Retina (tissue), 1 donor: ENCODE measurements at places on chromosomes 2 and 18.

- no peak for DNase-seq
Observed at GRCh38 chr18:12409469-12409868, 1.7 kb downstream of the PRELID3A start.

- no peak for DNase-seq
Observed at GRCh38 chr2:142974288-142975024, 97.0 kb downstream of the KYNU start.

DNA sequence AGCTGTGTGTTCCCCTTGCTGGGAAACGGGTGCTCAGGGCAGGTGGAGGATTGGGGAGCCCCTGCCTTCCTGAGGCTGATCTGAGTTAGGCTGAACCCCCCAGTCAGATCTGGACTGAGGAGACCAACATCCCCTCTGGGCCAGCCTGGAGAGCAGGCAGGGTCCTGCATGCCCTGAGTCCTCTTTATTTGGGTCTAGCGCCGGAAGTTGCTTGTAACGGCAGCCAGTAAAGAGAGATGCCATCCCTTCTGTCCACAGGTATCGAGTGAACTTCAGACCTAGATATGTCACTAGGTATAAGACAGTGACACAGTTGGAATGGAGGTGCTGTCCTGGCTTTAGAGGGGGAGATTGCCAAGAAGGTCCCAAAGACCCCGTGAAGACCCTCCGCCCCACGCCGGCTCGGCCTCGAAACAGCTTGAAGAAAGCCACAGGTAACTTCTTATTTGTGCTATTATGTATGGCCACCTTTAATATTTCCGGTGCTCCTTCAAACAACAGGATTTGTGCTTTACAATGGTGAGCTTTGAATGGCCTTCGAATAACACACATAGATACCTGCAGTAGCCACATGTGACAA, 38.0 kb downstream of the EMILIN2 start:
- DNase-seq, result no peak

DNA sequence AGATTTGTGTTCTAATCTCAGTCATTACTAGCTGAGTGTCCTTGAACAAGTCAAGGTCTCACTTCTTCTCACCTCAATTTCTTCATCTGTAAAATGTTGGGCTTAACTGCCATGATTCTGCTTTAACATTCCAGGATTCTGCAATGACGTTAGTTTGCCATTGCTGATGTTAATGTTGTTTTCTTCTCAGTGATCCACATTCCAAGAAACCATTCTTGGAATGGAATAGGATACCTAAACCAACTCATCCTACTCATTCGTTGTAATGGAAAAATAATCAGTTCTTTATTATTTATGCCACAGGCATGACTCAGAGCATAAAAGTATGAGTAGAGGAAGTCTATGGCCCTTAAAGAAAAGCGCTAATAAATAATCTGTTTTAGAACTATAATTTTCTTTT, 140.2 kb upstream of the ETAA1 start:
- DNase-seq, result no peak

GRCh38 chr2:140526575-140526974, 1604.2 kb downstream of the LRP1B start:
- DNase-seq, result no peak

- DNase-seq, result no peak
Observed at GRCh38 chr2:72092111-72092510, 55.6 kb downstream of the CYP26B1 start.

GRCh38 chr2:112342067-112342550, 66.7 kb downstream of the ZC3H6 start:
- no peak for DNase-seq

DNA sequence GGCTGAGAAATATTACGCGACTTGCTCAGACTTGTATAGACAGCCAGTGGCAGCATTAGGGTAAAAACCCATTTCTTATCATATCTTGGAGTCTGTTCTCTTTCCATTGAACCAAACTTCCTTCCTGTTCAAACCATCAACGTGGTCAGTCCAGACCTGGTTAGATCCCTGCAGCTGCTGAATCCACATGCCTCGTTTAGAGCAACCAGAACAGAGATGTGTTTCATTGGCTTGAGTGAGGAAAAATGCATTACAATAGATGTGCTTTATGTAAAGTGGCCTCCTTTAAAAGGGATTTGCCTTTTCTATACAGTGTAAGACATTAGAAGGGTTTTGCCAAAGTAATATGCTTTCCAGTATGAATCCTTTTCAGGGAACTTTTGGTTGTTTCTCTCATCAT, 232.4 kb downstream of the MEIS1 start:
- DNase-seq, result no peak

GRCh38 chr18:910247-910646, 5.6 kb downstream of the ADCYAP1 start:
- DNase-seq, result peak; percentile 57

GRCh38 chr2:13572466-13572865, 855.7 kb downstream of the TRIB2 start:
- no peak for DNase-seq

DNA sequence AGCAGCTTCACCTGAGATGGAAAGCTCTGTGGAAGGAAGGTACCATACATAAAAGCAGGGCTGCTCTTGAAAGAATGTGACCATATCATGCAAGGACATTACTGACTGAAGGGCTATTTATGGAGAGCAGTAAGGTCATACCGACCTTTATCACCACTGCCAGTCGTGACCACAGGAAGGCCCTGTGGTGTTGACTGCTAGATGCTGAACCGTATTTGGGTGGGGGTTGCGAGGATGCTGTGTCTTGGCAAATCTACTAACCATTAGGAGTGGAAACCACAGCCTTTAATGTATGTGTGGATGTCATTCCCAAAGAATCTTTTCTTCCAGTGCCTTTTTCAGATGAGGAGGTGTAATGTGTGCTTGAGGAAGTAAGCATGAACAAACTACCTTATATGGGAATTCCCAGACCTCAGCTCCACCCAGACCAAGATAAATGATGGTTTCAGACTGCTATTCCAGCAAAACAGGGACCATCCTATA, 60.8 kb downstream of the LIMS1 start:
- no peak for DNase-seq

GRCh38 chr2:235614900-235615712, 121.3 kb downstream of the AGAP1 start:
- no peak for DNase-seq

- no peak for DNase-seq
Observed at GRCh38 chr2:70141902-70142589, 48.8 kb downstream of the C2orf42 start.

- no peak for DNase-seq
Observed at GRCh38 chr2:101625387-101625786, 72.1 kb upstream of the MAP4K4 start.

- DNase-seq, result no peak
Observed at GRCh38 chr2:200993097-200993496, 29.6 kb upstream of the ORC2 start.

- no peak for DNase-seq
Observed at GRCh38 chr2:239438995-239439753, 38.4 kb upstream of the HDAC4 start.

GRCh38 chr18:23503963-23504344, 643 bp downstream of the RMC1 start:
- DNase-seq, result no peak

GRCh38 chr18:69935319-69936190, 12.1 kb downstream of the CD226 start:
- no peak for DNase-seq

- no peak for DNase-seq
Observed at GRCh38 chr18:54323970-54324369, 33.7 kb downstream of the STARD6 start.

- DNase-seq, result no peak
Observed at GRCh38 chr18:2337552-2338141, 233.7 kb downstream of the METTL4 start.

- DNase-seq, result no peak
Observed at GRCh38 chr18:62979900-62980299, 264.6 kb downstream of the PHLPP1 start.

GRCh38 chr2:162127422-162127821, 24.6 kb downstream of the GCG start:
- DNase-seq, result no peak

GRCh38 chr18:75489493-75490190, 62.1 kb upstream of the SMIM21 start:
- DNase-seq, result no peak

GRCh38 chr2:63992061-63992685, 27.1 kb downstream of the VPS54 start:
- DNase-seq, result no peak

- DNase-seq, result no peak
Observed at GRCh38 chr2:136424112-136424511, 306.2 kb upstream of the CXCR4 start.

DNA sequence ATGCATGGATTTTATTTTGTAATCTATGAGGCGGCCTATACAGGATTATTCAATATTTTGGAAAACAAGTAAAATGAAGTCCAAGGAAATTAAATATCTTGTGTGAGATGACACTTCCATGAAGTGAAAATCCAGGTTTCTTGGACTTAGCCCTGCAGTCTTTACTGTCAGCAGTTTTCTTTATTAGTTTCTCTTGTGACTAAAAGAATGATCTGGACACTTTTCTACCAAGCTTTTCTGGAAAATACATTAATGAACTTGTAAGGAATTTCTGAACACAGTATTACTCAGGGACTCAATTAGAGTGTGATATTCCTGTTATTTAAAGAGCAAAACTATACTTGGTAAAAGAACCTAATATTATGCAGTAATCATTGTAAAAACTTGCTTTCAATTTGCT, 610.4 kb upstream of the SLC8A1 start:
- DNase-seq, result no peak

DNA sequence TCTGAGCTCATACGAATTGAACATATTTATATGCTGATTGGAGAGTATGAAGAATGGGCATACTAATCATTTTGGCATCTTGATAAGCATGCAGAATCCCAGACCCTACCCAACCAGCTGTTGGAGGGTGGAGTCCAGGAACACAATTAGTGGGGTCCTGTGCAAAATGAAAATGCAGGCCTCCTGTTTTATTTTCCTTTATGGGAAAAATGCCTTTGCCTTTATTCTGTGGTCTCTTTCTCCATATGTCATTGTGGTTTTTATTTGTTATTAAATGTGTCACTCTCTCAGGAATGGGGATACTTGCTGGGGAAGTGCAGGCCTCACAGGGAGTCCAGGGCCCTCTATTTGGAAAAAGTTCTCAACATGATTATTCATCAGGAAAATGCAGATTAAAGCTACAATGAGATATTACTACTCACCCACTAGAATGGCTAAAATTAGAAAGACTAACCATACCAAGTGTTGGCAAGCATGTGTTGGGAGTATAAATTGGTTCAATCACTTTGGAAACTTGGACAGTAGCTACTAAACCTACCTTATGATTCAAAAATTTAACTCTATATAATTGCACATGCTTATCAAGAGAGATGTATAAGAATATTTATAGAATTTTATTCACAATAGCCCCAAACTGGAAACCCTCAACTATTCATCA, 223.1 kb upstream of the FBXO11 start:
- no peak for DNase-seq

- DNase-seq, result no peak
Observed at GRCh38 chr2:25145803-25146202, 22.6 kb downstream of the POMC start.

DNA sequence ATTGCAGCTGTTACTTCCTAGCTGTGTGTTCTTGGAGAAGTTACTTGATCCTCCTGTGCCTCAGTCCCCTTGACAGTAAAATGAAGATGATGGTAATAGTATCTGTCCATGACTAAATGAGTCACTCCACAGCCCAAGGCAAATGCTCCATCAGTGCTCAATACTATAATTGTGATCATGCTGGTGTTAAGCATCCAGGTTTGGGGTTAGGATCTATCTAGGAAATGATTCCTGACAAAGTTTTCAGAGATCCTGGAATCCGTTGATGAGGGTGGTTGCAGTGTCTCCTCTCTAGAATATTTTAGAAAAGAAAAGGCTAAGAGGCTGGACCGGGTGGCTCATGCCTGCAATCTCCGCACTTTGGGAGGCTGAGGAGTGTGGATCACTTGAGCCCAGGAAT, 2.7 kb upstream of the PRELID3A start:
- DNase-seq, result no peak

DNA sequence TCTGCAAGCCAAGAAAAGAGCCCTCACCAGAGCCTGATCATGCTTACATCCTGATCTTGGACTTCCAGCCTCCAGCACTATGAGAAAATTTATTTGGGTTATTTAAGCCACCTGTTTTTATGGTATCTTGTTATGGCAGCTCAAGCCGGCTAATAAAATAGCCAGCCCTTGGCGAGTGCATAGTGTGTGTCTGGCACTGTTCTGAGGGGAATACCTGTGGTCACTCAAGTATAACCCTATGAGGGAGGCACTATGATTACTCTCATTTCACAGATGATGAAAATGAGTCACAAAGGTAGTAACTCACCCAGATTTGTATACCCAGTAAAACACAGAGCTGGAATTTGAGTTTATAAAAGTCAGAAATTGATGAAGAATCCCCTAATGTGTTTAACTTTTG, 556.9 kb upstream of the SETBP1 start:
- no peak for DNase-seq

DNA sequence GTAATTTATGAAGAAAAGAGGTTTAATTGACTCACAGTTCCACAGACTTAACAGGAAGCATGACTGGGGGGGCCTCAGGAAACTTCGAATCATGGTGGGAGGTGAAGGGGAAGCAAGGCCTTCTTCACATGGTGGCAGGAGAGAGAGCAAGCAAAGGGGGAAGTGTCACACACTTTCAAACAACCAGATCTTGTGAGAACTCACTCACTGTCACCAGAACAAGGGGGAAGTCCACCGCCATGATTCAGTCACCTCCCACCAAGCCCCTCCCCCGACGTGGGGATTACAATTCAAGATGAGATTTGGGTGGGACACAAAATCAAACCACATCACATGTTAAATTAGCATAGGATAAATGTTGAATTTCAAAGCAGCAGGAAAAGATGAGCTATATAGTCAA, 56.2 kb downstream of the STRADB start:
- no peak for DNase-seq

DNA sequence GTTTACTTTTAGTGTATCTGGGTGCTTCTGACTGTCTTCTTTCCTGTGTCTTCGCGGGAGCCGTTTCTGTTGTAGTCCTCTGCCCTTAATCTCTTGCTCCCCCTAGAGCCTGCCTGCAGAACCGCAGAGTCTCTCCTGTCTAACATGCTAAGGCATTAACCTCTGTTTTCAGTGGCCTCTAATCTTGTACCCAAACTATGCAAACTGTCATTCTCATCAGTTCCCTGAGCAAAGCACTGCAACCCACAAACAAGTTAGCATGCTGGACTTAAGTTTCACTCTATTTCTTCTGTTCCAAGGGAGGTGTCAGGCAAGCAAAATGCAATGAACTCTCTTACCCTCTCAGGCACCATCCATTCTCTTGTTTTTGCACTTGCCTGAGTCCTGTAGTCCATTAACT, 138.4 kb downstream of the OTX1 start:
- DNase-seq, result no peak

- peak; percentile 68 for DNase-seq
Observed at GRCh38 chr18:51030537-51031258, 685 bp downstream of the SMAD4 start.

GRCh38 chr2:57918126-57918525, 128.5 kb upstream of the VRK2 start:
- no peak for DNase-seq

GRCh38 chr2:37098416-37099118, 14.2 kb downstream of the GPATCH11 start:
- no peak for DNase-seq

- DNase-seq, result no peak
Observed at GRCh38 chr2:156565066-156565710, 129.0 kb downstream of the GPD2 start.

- no peak for DNase-seq
Observed at GRCh38 chr2:30139131-30139870, 7.5 kb upstream of the YPEL5 start.
